ENCODE measurements at places on chromosomes 5 and 9.

GRCh38 chr9:135889564-135890189 lies 17.7 kb downstream of the CAMSAP1 start:
- DNase-seq = no peak

DNA sequence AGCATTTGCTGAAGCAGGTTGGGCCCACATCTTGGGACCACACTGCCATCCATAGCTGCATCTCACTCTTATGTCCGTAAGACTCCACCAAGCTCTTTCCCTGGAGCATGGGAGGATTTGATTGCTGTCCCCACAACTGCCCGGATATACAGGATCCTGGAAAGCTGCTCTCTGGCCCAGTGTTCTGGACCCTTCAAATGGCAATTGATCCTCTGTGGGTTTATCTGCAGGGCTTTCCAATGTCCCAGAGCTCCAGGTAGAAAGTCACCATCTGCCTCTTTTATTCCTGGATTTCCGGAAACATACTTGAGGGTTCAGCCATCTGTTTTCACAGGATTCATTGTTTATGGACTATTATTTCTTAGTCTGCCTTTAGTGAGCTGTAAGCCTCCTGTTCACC lies 214.6 kb downstream of the SREK1 start:
- DNase-seq = no peak

DNA sequence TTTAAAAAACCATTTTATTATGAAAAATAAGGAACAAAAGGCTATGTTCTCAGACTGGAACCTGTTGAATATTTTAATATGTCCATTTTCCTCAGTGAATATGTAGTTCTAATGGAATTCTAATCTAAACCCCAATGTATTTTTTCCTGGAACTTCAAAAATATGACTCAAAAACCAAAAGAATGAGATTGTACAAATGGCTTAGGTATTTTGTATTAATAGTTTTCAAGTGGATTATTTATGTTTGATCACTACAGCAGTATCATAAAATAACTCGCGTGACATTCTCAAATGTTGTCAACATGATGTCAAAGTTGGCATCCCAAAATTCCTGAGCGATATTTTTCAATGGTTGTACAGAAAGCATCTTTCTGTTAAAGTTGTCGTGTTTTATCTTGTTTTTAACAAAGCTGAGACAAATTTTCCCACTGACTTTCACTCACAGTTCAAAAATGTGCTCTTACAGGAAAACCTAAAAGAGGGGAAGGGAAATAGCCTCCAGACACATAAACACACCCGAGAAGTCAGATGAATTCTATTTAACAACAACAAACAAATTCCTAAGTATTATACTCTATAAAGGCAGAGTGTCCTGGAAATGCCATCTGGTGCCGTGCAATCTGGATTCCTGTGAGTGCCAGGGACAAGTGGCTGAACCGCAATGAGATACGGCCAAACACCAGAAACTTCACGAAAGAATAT lies 68.1 kb upstream of the TAS2R1 start:
- DNase-seq = no peak

- DNase-seq = no peak
These were observed 4.1 kb upstream of the CCNG1 start for GRCh38 chr5:163433271-163433670.

All from stimulated activated CD4-positive, alpha-beta T cell treated with anti-CD3 and anti-CD28 coated beads, Interleukin-15, amount 100 ng/mL, for 48 hours (primary cell).